SW 1271 (cell line): ENCODE measurements at places on chromosomes 13 and 19.

GRCh38 chr13:22883956-22884355, 296.8 kb upstream of the SGCG start:
- no peak for DNase-seq

DNA sequence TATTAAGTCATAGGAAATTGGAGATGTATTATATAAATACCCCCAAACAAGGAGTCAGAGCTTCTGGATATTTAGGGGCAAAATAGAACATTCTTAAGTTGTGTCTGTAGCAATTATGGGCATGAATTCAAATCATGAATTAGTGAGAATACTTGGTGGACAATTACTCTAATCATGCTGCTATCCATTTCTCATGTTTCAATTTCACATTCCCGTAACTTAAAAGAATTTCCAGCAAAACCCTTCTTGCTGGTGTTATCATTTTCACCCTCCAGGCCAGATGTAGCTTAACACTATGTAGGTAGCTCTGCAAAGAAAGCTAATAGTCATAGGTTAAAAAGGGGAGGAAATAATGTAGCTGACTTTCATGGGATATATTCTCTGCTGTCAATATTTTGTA, 136.1 kb downstream of the PCDH9 start:
- no peak for DNase-seq

DNA sequence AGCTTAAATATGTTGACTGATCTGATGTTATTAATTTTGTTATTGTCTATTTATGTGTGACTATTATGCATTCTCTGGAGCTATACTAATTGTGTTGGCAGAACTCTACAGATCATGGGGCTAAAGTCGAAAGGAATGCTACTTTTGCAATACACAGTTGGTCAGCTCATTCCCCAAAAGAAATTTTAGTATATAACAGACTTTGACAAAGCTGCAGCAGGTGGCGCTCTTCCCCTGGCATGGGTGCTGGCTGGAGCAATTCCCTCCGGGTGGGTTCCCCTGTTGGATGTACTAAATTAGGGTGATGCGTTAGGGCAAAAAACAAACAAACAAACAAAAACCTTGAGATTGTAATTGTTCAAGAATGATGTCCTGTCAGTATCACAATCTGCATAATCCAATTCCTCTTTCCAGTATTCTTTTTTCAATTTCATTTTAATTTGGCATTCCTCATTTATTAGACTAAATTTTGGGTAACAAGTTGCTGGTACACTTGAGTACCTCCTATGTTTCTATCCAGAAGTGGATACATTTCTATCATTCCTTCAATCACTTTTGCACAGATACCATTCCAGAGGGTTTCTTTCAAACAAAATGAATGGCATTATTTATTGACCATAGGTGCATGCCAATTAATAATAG, 322.8 kb upstream of the EDNRB start:
- DNase-seq: peak; percentile 22

- DNase-seq: no peak
Measured at GRCh38 chr19:23999821-24000610, 85.3 kb downstream of the ZNF726 start.

DNA sequence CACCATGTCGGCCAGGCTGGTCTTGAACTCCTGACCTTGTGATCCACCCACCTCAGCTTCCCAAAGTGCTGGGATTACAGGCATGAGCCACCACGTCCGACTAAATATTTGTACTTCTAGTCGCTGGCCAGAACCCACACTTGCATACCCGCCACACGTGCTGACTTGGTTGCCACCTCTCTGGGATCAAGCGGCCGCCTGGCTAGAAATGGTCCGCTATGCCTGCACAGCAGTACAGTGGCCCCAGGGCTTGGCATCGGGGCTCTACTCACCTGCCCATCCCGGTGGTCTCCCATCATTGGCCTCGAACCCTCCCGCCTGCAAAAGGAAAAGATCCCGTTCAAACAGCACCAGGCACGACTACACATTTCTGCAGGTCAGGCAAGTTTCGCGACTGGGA, 23.7 kb upstream of the TINCR start:
- DNase-seq: no peak
